ENCODE measurements at places on chromosomes 6 and 20.

DNA sequence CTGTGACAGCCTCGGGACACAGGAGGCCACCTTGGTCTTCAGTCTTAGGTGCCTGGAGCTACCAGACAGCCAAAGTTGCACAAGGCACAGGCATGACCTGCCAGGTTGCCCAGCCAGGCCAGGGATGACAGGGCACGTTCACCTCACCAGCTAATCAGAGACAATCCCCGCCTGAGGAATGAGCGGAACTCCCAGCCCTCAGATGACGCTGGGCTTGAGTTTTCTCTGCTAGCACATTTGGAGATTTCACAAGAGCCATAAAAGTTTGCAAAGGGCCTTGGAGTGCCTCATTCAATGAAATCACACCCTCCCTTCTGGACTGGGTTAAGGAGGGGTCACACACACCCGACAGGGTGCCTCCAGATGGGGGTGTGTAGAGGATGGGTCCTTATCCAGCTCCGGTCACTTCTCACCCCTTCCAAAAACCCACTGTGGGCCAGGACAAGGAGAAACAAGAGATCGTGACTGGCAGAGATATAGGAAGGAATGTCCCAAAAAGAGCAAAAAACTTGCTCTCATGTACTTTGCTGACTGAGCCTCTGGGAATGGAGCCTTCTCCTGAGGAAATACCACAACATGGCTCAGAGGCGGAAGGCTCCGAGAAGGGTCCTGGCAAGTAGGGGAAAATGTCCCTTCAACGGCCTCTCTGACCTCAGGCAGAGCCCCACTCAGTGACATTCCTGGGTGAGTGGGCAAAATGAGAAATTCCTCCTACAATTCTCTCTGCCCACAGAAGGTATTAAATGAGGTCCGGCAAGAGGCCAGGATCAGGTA, 121.6 kb downstream of the ISM1 start:
- DNase-seq, result no peak

DNA sequence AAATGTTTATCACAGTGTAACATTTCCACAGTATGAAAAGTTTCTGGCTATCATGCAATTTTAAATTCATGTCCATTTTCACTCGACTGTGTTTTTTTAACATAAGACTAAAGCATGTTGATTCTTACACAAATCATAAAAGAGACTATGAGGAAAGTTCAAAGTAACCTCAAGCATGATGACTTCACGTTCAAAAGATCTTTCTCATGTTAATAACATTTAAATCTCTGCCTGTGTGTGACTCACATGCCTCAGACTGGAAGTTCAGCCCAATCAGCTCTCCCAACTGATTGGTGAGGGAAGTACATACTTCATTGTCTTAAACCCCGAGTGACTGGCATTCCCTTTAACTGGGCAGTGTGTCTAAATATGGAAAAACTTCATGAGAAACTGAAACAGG, 37.4 kb downstream of the ATXN1 start:
- DNase-seq, result no peak

DNA sequence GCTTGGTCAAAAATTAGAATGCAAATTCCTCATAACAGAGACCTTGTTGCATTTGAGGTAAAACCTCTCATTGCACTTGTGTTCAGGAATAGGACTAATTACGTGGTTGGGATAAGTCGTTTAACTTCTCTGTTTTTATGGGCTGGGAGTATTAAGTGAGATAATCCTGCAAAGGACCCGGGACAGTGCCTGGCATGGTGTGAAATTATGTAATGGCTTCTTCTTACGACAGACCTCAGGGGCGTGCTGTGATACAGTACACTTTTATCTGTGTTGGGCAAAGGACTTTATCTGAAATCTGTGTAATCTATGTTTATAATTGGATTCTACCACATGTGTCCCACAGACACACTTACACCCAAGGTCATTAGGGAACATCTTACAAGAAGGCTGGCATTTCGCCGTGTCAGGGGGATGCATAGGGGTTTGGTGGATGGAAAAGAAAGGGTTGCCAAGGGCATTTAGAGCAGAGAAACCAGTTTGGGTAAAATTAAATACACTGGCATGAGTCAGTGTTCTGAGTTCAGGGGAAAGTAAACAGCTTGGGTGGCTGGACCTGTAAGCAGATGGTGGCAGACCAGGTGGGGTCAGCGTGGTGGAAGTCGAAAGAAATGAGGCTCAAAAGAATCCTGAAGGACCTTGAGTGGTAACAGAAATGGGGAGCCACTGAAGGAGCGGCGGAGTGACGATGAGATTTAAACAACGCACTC, 17.2 kb upstream of the RTF2 start:
- no peak for DNase-seq

GRCh38 chr6:73722318-73723060, 26.5 kb downstream of the CD109 start:
- DNase-seq, result no peak

DNA sequence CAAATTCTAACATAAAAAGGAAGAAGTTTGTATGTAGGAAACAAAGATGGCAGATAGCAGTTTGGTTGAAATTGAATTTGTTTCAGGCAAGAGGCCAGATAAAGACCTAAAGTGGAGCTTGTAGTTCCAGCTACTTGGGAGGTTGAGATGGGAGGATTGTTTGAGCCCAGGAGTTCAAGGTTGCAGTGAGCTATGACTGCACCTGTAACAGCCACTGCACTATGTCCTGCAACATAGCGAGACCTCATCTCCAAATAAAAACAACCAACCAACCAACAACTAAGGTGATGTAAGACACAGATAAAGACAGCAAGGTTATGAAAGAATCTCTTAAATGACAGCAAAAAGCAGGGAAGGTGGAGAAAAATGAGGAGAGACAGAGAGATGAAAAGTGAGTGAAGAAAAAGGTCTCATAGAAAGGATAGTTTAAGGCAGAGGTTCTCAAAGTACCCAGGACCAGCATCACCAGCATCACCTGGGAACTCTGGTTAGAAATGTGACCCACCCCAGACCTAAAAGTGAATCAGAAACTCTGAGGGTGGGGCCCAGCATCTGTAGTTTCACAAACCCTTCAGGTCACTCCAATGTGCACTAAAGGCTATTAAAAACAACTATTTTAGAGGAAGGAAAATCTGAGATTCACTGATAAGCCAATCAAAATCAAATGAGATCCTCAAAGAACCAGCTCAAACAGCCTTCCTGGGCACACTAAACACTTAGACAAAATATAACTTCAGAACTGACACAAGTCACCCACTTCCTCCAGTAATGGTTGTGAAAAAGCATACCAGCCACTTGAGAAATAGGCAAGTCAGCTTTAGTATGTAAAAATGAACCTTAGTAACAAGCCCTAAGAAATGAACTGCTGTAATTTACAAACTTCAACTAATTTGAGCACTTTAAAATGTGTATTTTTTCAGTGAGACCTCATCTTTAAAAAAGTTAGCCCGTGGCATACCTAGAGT, 57.6 kb downstream of the FAM184A start:
- DNase-seq, result no peak

GRCh38 chr6:148041546-148041945, 301.1 kb upstream of the SASH1 start:
- DNase-seq, result no peak

GRCh38 chr6:23280437-23280836, 711.1 kb downstream of the HDGFL1 start:
- no peak for DNase-seq

DNA sequence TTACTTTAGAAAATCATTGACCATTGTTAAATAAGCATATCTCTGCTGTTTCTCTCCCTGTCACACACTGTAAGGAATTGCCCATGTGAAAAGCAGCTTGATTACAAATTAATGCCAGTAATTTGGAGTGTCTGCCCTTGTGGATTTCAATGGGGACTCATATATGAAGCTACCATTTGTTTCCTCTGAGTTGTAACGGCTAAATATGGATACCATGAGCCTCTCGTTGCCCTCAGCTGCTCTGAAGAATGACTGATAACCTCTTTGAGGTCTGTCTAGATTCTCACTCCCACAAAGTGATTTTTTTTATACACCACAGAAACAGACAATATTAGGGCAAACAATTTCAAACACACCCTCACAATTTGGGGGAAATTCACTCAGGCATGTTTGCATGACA, 40.0 kb upstream of the MAFB start:
- DNase-seq, result no peak

DNA sequence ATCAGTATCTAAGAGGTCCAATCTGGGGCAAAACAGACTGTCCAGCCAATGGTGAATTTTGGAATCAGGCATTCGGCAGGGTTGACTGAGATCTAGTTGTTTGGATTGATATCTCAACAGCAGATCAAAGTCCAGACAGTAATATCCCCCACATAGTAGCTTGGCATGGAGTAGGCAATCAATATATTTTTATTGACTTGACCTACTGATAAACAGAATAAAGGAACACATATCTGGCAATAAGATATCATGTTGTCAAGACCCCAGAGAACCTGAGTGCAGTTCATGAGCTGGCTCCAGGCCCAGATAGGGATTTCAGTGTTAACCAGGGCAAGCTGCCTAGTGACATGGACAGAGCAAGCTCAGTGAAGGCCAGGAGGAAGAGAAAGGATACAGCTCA, 34.4 kb downstream of the TNFAIP3 start:
- DNase-seq, result no peak

DNA sequence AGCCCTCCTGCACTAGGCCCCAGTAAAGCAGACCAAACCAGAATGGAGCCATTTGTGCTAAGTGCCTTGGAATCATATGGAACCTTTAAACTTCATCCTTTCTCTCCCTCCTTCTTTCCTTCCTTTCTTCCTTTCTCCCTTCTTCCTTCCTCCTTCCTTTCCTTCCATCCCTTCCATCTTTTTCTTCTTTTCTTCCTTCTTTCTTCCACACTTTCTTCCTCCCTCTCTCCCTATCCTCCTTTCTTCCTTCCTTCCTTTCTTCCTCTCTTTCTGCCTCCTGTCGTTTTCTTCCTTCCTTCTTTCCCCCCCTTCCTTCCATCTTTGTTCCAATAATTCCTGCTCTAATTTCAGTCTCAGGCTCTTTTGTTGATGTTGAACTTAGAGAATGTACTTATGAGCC, 11.2 kb upstream of the SFT2D1 start:
- DNase-seq, result no peak

DNA sequence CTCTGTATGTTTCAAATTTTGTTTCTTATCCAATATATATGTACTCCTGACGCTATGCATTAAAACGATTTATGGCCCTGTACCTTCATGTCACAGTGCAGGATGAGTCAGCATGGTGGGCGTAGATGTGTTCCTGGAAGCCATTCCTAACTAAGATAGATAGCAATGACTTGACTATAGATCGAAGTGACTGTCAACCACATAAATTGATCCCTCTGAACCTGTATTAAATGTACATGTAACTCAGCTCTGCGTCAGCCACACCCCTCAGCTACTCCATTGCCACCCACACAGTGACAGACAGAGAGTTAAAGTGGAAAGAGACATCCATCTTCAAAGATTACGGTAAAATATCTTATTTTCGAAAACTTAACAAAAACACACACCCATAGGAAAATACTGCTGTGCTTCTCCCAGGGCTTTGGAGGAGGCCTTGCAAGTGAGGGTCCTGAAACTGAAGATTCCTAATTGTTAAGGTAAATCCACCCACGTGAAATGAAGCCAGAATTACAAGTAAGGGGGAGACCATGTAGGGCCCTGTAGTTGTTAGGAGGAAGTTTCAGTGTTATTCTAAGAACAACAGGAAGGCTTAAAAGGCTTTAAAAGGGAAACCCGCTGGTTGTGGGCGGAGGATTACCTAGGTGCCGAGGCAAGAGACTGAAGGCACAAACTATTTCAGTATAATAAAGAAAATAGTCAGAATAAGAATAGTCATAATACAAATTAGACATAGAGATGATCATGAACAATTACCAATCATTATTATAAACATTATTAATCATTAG, 10.3 kb upstream of the RAD21L1 start:
- DNase-seq, result no peak

DNA sequence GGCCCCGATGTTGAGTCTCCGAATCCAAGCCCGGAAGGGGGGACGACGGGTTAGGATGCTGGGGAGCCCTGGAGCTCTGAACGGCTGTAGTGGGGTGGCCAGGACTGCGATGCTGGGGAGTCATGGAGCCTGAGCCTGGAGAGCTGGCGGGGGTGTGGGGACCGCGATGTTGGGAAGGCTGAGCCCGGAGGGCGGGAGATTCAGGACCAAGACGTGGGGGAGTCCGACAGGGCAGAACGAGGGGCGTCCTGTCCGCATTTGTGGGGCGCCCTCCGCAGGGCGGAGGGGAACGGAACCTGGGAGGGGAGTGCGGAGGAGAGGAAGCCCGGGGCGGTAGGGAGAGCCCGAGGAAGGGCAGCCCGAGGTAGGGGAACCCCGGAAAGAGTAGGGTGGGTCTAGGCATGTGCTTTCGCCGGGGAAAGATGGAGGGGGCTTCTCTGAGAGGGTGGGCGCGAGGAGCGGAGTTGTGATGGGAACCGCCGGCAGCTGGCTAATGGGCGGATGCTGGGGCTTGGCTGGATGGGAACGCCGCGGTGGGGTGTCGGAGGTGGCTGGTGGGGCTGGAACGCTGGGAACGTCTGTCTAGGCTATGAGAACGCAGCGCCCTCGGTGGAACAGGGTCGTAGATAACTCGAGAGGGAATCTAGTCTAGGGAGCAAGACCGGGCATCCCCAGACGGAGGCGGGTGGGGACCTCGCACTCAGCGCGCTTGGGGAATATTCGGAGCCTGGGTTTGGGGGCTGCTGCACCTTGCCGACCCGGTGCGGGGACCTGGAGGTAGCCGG, 684 bp downstream of the PAQR8 start:
- no peak for DNase-seq

- no peak for DNase-seq
Measured at GRCh38 chr6:106525882-106526275, 103.4 kb downstream of the RTN4IP1 start.

DNA sequence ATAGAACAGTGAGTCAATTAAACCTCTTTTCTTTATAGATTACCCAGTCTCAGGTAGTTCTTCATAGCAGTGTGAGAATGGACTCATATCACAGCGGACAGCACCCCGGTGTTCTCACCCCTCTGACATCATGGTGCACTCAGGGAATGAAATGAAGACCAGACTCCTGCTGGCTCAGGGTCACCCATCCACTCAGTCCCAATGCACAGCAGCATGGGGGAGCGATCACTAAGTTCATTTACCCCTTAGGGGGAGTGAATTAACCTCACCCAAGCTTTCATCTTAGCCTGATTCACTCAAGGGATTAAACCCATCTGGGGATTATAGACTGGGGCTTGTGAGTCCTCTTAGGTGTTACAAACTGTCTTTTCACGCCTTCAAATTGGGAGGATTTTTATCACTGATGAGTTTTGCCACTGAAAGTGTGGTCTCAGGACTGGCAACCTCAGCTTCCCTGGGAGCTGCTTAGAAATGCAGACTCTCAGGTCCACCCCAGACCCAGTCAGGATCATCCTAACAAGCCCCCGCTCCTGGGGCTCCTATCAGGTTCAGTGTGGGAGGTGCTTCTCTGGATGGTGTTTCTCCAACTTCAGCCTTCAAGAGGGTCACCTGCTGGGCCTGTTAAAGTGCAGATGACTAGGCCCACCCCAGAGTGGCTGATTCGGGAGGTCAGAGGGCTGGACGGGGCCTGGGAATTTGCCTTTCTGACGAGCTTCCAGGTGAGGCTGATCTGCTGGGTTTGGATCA, 44.3 kb upstream of the FRMD1 start:
- DNase-seq, result no peak

- no peak for DNase-seq
Measured at GRCh38 chr20:63908008-63908682, 13.2 kb downstream of the DNAJC5 start.

- no peak for DNase-seq
Measured at GRCh38 chr6:134873500-134874388, 76.2 kb downstream of the ALDH8A1 start.

GRCh38 chr6:50952092-50952907, 133.6 kb downstream of the TFAP2B start:
- DNase-seq, result no peak

- no peak for DNase-seq
Measured at GRCh38 chr20:35342154-35342769, 50.0 kb upstream of the FAM83C start.
